ENCODE measurements at places on chromosomes 1 and 21. TPM values are rescaled to one million over a fixed set of nuclear protein-coding genes. Genes with fewer than 3 reads are reported as not detected.
A peak's percentile ranks its signal among the peaks of the same experiment; 100 is the strongest.

Gene TOR3A
- 52.4 TPM for total RNA-seq

Gene C1orf94
- not detected for total RNA-seq

Gene SV2A
- total RNA-seq, result 17.1 TPM

Gene BRINP3
- total RNA-seq, result not detected

Gene S100A9
- total RNA-seq, result not detected

Gene MX2
- 65.1 TPM for total RNA-seq

Gene ABCG1
- total RNA-seq, result 6.7 TPM

Gene TCP10L
- total RNA-seq, result not detected

Gene LCE4A
- not detected for total RNA-seq

Gene PTGER3
- 0.80 TPM for total RNA-seq

Gene ELAVL4
- not detected for total RNA-seq

Gene BARHL2
- total RNA-seq, result not detected

DNA sequence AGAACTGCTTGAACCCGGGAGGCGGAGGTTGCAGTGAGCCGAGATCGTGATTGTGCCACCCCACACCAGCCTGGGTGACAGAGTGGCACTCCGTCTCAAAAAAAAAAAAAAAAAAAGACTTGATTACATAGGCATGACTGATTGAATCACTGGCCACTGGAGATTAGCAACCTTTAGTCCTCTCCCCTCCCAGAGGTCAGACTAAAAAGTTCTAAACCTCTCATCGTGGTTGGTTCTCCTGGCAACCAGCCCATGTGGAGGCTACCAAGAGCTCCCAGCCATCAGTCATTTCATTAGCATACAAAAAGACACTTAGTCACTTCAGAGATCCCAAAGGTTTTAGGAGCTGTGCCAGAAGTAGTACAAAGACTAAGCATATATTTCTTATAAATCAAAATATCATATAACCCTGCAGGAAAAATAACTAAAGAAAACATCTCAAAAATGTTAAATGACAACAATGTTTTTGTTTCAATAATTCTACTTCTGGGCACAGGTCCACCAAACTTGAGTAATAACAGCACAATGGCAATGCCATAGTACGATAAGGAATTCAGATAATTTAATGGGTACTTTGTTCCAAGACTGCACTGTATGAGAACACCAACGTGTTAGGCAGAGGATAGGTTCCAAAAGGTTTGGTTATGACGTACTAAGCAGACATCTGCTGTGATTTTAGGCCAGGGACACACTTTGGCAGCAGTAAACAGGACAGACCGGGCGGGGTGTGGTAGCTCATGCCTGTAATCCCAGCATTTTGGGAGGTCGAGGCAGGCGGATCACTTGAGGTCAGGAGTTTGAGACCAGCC lies 18.1 kb downstream of the USP48 start:
- H3K36me3 ChIP-seq, result peaks cover 11% of the 10 kb centered on the region
- peak overlapping the region; percentile 21 for H3K27ac ChIP-seq
- no peak for DNase-seq
- H3K4me1 ChIP-seq, result peaks cover 68% of the 10 kb centered on the region

GRCh38 chr1:33363470-33363861 lies 42.6 kb upstream of the A3GALT2 start:
- H3K36me3 ChIP-seq, result no peaks in the 10 kb centered on the region
- H3K4me3 ChIP-seq, result no peak overlapping the region
- H3K4me1 ChIP-seq, result peaks cover 4% of the 10 kb centered on the region
- no peak overlapping the region for H3K27ac ChIP-seq
- DNase-seq, result no peak

DNA sequence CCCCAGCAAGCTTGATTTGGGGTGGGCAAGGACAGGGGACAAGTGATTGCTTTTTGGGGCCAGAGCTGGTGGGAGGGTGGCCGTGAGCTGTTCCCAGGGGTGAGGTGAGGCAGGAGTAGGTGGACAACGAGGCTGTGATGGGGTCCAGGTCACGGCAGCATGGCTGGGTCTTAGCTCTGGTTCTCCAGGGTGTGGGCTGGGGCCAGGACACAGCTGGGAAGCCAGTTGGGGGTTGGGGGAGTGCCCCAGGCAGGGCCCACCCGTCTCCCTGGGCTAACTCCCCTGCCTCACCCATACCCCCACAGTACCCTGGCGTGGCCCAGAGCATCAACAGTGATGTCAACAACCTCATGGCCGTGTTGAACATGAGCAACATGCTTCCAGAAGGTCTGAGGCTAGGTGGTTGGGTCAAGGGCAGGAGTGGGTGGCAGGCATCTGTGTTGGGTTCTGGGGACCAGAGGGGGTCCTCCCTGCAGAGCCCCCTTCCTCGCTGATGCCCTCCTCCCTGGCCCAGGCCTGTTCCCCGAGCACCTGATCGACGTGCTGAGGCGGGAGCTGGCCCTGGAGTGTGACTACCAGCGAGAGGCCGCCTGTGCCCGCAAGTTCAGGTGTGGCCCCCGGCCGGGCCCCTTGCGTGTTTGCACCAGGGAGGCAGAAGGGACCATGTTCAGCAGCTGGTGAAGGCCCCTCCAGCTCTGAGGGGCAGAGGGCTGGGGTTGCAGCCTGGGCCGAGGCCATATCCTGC lies 43.3 kb downstream of the COQ8A start:
- H3K27ac ChIP-seq, result no peak overlapping the region
- no peaks in the 10 kb centered on the region for H3K4me1 ChIP-seq
- H3K36me3 ChIP-seq, result peaks cover 4% of the 10 kb centered on the region
- no peak overlapping the region for H3K4me3 ChIP-seq
- H3K27me3 ChIP-seq, result no peaks in the 10 kb centered on the region

DNA sequence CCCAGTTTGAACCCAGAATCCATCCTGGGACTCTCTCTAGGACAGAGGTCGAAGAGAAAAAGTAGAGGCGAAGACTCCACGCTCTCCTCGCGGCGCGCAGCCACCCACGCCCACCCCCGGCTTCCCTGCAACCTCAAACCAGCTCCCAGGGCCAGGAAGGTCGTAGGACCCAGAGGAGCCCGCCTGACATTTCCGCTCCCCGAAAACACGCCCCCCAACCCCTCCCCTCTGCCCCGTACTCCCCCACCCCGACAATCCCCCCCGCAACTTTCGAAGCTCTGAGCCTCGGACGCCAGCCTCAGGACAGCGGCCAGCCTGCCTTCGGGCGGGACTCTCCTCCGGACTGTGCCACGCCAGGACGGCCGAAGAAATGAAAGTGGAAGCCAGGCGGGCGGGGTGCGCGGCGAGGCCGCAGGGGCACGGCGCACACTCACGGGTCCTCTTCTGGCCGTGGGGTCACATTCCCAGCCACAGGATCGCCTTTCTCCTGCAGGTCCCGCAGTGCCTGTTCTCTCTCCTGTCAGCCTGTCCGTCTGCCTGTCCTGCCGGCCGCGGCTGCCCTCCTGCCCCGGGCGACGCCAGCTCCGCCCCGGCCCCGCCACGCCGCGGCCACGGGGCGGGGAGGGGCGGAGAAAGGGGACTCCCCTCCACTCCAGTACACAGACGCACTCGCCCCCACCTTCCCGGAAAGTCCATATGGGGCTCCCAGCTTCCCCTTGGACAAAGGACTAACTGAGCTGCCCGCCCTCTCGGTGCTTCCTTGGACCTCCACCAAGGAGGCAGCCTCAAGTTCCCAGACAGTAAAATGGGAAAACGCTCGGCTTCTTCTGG lies at the start of gene MOB3C:
MOB3C (minus strand) TSS at position 535 of the 831 bp plus-strand sequence. CDS start 3,490 bp downstream, outside the sequence.
- H3K27ac ChIP-seq, result peak within 1 kb of the TSS; percentile 84
- no peaks in the 10 kb centered on the region for H3K27me3 ChIP-seq
- peaks cover 57% of the 10 kb centered on the region for H3K4me1 ChIP-seq
- H3K36me3 ChIP-seq, result peaks cover 5% of the 10 kb centered on the region
- DNase-seq, result peak; percentile 74

GRCh38 chr21:25518491-25518911 lies 88.8 kb downstream of the MRPL39 start:
- DNase-seq, result no peak
- peaks cover 13% of the 10 kb centered on the region for H3K27me3 ChIP-seq
- H3K4me3 ChIP-seq, result no peak overlapping the region
- H3K27ac ChIP-seq, result no peak overlapping the region

GRCh38 chr1:111729946-111730681 lies 9.1 kb downstream of the INKA2 start:
- H3K36me3 ChIP-seq, result no peaks in the 10 kb centered on the region
- H3K27me3 ChIP-seq, result no peaks in the 10 kb centered on the region
- H3K4me3 ChIP-seq, result no peak overlapping the region
- DNase-seq, result peak; percentile 12

GRCh38 chr1:182004601-182005000 lies 56.9 kb downstream of the ZNF648 start:
- no peaks in the 10 kb centered on the region for H3K4me1 ChIP-seq
- H3K27me3 ChIP-seq, result peaks cover 14% of the 10 kb centered on the region
- H3K4me3 ChIP-seq, result no peak overlapping the region
- H3K36me3 ChIP-seq, result no peaks in the 10 kb centered on the region

GRCh38 chr1:192739476-192740184 lies 69.2 kb upstream of the RGS2 start:
- peaks cover 4% of the 10 kb centered on the region for H3K27me3 ChIP-seq
- H3K27ac ChIP-seq, result no peak overlapping the region
- H3K36me3 ChIP-seq, result no peaks in the 10 kb centered on the region
- no peak for DNase-seq

GRCh38 chr1:64440183-64440826 lies 29.6 kb upstream of the CACHD1 start:
- H3K27me3 ChIP-seq, result peaks cover 2% of the 10 kb centered on the region
- H3K4me3 ChIP-seq, result no peak overlapping the region
- no peak overlapping the region for H3K27ac ChIP-seq
- no peaks in the 10 kb centered on the region for H3K36me3 ChIP-seq
- H3K4me1 ChIP-seq, result no peaks in the 10 kb centered on the region

GRCh38 chr1:245397771-245398170 lies 243.0 kb downstream of the KIF26B start:
- no peak overlapping the region for H3K4me3 ChIP-seq
- no peaks in the 10 kb centered on the region for H3K4me1 ChIP-seq
- DNase-seq, result no peak
- no peaks in the 10 kb centered on the region for H3K36me3 ChIP-seq
- H3K27ac ChIP-seq, result no peak overlapping the region
- no peaks in the 10 kb centered on the region for H3K27me3 ChIP-seq

DNA sequence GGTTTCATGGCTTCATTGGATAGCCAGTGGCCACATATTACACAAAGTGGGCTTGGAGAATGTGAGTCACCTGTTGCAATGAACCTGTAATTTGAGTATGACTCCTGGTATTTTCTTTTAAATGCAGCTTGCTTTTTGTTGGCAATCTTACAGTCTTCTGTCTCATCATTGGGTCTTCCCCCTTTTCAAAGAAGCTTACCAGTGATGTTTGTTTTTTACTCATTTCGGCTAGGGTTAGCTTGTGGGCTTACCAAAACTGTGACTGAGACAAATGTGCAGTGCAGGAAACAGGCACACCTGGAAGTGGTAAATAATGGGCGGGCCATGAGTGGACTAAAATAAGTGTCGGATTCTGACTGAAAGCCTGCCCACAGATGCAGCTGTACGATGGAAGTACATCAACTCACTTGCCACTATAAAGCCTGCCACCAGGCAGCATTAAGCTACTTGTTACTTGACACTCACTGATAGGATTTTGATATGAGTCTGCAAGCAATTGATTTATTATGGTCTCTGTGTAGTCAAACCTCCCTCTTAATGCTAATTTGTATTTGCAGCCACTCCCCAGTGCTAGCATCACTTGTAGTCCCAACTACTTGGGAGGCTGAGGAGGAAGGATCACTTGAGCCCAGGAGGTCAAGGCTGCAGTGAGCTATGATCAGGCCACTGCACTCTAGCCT lies 4.2 kb downstream of the HHAT start:
- peak; percentile 92 for DNase-seq
- H3K4me3 ChIP-seq, result peak overlapping the region; percentile 45
- peak overlapping the region; percentile 78 for H3K27ac ChIP-seq
- no peaks in the 10 kb centered on the region for H3K36me3 ChIP-seq

DNA sequence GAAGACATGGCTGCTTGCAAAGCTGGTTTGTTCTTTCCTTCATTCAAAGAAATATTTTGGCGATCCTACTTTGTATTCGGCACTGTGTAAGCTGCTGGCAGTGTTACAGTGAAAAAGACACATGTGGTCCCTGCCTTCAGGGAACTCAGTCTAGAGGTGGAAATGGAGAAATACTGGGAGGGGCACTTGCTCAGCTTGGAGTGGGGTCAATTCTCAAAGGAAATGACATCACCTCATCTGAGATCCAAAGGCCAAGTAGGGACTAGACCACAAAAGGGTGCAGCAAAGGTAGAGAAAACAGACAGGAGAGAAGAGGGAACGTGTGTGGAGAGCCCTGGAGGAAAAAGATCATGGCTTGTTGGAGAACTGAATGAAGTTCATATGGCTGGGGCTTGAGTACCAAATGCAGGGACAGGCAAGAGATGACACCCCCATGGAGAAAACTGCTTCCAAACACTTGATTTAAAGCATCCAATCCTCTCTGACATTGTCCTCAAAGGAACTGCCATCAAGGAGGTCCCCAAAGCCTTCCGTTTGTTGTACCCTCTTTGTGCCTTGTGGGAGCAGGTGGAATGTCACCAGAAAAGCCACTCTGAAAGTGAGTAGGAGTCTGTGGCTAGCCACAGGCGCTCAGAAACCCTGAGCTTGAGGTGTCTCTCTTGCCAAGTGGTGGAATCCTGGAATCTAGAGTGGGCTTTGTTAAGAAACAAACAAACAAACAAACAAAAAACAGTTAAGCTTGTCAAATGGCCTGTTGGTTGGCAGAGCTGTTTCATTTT lies 48.3 kb upstream of the TDRD10 start:
- no peak overlapping the region for H3K4me3 ChIP-seq
- no peak overlapping the region for H3K27ac ChIP-seq
- H3K36me3 ChIP-seq, result no peaks in the 10 kb centered on the region
- DNase-seq, result no peak

- no peak overlapping the region for H3K27ac ChIP-seq
- no peak for DNase-seq
- H3K4me3 ChIP-seq, result no peak overlapping the region
- no peaks in the 10 kb centered on the region for H3K4me1 ChIP-seq
These were observed 226.2 kb downstream of the RHOU start for GRCh38 chr1:228961511-228961910.

DNA sequence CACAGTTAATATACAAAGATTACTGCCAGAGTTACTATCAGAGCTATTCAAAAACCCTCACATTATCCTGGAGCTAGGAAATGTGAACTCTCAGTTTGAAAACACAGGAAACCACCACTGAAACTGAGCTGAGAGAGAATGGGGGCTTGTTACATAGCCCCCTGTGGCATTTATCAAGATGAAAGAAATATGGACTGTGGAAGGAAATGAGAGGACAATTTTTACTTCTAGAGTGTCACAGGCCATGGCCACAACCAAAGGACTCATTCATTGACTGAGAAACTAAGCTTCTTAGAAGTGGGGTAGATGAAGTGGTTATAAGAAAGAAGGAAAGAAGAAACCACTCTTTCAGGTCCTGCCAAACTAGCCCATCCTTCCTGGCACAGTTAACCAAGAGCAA lies 25.3 kb downstream of the DSTYK start:
- H3K36me3 ChIP-seq, result peaks cover 25% of the 10 kb centered on the region
- no peaks in the 10 kb centered on the region for H3K27me3 ChIP-seq

GRCh38 chr1:30321246-30321910 lies 402.0 kb downstream of the MATN1 start:
- no peak overlapping the region for H3K4me3 ChIP-seq
- H3K27ac ChIP-seq, result no peak overlapping the region
- H3K4me1 ChIP-seq, result no peaks in the 10 kb centered on the region
- H3K27me3 ChIP-seq, result no peaks in the 10 kb centered on the region
